ENCODE measurements at places on chromosomes 16 and 17.
A peak's percentile ranks its signal among the peaks of the same experiment; 100 is the strongest.

DNA sequence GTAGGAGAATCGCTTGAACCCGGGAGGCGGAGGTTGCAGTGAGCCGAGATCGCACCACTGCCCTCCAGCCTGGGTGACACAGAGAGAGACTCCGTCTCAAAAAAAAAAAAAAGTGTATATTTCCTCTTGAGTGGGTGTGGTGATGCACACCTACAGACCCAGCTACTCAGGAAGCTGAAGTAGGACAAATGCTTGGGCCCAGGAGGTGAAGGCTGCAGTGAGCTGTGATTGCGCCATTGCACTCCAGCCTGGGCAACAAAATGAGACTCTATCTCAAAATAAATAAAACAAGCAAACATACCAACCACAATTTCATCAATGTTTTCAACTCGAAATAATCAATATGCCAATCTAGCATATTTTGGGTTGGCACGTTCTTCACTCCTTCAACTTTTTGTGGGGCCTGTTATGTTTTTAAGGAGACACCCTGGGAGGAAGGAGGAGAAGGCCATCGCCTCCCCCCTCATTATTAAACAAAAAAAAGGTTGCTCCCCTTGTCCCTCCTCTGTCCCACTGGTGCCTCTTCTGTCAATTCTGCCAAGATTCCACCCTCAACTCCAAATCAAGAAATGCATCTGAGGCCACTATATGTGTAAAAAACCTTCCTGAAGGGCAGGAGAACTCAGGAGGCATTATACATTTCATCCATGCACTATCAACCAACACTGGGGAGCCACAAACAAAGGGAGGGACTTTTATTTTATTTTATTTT lies 52.4 kb upstream of the ATF7IP2 start:
- no peak for DNase-seq

GRCh38 chr16:65342231-65342866 lies 220.5 kb upstream of the CDH11 start:
- no peak for DNase-seq

DNA sequence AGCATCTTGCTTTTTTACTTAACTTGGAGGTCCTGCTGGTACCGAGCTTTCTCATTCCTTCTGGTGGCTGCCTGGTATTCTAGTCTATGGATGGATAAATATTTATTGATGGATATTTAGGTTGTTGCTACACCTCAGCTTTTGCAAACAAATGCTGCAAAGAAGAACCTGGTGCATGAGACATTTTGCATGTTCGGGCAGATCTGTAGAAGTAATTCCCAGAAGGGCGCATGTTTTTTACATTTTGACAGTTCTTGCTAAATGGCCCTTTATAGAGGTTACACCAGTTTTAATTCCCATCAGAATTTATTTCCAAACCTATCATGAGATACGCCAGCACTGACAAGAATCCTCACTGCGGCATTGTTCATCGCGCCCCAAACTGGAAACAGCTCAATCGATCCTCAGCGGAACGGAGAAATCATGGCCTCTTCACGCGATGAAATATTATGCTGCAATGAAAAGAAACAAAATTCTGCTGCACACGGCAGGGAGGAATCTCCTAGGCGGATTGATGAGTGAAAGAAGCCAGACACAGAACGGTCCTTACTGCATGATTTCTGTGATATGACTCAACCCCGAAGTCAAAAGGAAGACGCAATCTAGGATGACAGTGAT lies 68.0 kb upstream of the CREBBP start:
- no peak for DNase-seq

DNA sequence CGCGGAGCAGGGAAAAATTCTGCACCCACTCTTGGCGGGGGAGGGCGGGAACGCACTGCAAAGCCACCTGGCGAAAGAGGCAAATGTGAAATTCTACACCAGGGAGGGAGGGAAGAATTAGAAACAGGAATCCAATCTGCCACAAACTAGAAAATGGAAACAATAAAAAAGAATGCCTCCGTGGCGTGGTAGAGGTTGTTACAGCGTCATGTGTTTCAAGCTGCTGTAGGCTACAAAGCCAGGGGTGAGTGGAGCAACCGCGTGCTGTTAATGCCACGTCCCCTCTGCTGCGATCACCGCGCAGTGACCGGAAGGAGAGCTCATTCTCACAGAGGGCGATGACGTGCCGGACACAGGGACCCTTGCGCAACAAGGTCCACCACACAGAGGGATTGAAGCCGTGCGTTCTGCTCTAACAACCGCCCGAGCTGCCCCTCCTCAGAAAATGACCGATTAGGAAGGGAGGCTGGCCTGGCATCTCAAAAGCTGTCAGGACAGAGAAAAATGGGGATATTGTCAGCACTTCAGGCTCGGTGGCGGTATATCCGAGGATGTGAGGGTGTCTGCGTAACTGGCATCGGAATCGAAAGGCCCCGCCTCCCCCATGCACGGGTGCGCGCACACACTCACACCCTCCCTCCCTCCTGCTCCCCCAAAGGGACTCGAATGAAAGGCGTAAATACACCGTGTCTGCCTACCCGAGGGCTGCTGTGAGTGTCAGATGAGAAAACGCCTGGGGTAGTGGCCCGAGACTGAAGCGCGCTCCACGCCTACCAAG lies 70.8 kb upstream of the TNRC6C start:
- peak; percentile 64 for DNase-seq

- no peak for DNase-seq
Measured at GRCh38 chr16:3575491-3575890, 1.7 kb downstream of the NLRC3 start.

DNA sequence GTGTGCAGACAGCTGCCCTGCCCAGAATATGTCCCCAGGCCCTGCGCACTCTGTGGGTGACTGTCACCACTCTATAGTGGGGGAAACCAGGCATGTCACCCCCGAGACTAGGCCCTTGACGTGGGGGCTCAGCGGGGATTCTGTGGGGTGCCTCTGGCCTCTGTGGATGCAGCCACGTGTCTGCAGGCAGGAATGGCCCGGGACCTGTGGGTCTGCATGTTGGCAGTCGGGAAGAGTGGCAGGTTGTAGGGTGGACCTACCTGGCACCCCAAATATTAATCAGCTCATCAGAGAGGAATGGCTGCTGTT lies 954 bp downstream of the IL32 start:
- DNase-seq, result no peak

DNA sequence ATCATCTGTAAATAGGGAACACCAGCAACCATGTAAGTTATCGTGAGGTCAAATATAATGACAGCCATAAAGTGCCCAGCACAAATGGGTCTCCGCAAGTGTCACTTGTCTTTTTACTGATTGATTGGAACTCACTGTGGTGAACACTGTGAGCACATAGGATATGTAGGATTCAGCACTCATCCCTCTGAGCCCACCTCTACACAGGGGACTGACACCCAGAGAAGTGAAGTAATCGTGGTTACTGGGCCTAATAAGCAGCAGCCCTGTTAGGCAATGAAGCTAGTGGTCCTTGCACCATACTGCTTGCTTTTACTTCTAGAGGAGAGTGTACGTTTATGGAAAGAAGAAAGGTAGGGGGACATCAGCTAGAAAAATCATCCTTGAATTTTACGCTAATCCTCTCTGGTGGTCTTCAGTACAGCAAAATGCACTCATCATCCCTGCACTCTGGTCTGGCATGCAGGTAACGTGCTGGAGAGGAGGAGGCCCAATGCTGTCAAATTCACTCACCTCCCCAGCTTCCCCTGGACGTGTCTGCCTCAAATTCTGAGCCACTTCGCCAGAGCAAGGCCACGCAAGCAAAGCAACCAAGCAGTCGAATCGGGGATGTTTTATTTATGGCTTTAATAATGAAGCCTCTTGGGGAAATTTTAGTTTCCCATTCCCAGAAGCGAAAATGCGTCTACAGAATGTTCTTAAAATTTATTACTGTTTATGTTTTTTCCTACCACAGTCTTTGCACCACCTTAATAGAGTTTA lies 74.7 kb downstream of the YPEL2 start:
- DNase-seq, result no peak

DNA sequence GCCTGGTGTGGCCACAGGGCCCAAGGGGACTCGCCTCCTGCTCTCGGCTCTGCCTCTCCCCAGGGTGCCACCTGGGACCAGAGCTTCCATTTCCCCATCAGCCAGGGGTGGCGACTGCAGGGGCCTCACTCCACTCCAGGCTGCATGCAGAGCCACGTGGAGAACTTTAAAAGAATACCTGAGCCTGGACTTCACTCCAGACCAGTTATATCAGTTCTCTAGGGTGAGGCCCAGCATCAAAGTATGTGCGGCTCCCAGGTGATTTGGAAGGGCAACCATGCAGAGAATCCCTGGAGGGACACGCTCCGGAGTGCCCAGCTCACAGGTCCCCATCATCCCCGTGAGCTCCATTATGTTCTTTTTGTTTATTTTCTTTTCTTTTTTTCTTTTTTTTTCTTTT lies 39.8 kb downstream of the KIAA0513 start:
- no peak for DNase-seq

GRCh38 chr17:54867634-54868033 lies 33.0 kb upstream of the TOM1L1 start:
- DNase-seq, result no peak

GRCh38 chr16:55964923-55965475 lies 89.8 kb upstream of the CES5A start:
- DNase-seq, result no peak

DNA sequence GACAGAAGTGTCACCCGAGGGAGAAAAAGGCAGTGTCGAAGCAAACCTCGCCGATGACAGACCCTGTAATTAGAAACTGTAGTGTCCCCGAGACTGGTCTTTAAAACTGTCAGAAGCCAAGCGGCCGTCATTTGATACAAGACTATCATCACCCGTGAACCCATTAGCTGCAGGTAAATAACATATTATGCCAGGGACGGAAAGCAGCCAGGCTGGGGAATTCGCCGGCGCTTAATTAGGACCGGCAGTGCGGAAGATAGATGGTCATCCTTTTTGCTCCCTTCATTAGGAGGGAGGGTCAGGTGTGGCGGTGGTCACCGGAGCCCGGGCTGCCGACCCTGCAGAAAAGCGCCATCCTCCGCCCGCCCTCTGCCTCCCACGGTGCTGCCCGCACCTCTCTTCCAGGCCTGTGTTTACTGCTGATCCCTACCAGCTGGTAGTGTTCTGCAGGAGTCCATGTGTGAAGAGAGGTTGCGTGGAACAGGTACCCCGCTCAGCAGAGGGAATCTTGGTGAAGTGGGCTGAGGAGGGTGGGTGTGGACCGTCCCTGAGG lies 109.4 kb upstream of the GSE1 start:
- DNase-seq, result no peak

GRCh38 chr17:78641243-78641642 lies 64.0 kb upstream of the DNAH17 start:
- no peak for DNase-seq

GRCh38 chr17:66978514-66979061 lies 14.1 kb downstream of the CACNG4 start:
- DNase-seq, result no peak

GRCh38 chr16:84570739-84571403 lies 47.0 kb downstream of the COTL1 start:
- DNase-seq, result no peak

DNA sequence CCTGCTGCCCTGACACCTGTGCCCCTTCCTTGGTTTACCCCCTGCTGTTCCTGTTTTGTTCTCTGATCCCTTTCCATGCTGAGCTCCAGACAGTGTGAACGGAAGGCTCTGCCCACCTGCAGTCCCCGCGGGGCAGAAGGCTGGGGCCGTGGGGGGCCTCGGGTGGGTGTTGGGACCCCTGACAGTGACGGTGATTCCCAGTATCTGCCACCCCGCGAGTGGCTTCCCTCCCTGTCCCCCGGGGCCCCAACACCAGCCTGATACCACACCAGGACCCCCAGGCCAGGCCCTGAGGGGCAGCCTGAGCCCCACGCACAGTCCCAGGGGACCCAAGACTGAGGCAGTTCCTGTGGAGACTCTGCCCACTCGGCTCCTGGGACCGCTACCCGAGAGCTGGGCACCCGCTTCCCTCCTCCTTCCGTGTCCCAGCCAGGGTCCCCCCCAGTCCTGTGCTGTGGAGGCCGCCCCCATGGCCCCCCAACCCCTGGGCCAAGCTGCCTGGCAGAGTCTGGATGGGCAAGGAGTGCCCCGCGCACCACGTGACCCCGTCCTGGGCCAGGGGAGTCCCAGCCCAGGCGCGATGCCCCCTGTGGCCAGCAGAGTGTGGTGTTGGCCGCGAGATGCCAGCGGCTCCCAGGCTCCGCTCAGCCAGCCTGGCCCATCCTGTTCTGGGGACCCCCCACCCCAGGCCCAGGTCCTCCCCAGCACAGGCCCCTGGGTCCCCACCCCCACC lies 10.0 kb upstream of the C1QTNF8 start:
- DNase-seq, result peak; percentile 48

Measured in activated naive CD8-positive, alpha-beta T cell treated with anti-CD3 and anti-CD28 coated beads, Interleukin-2, amount 10 ng/mL, durations not matched to agents 7 days and 5 days (primary cell).